Smooth muscle cell of bladder (primary cell): ENCODE measurements at places on chromosomes 11 and 22. TPM values are rescaled to one million over a fixed set of nuclear protein-coding genes. Genes with fewer than 3 reads are reported as not detected.

Gene CHRM1
- total RNA-seq: not detected in 2 replicates

Gene KRTAP5-2
- total RNA-seq: not detected in 2 replicates

Gene HIC2
- total RNA-seq: 2.0 and 2.7 TPM in 2 replicates

Gene SSRP1
- 56.2 and 65.6 TPM in 2 replicates for total RNA-seq

Gene PEX16
- 34.6 and 37.0 TPM in 2 replicates for total RNA-seq

Gene TLCD5
- total RNA-seq: 5.4 and 7.0 TPM in 2 replicates

Gene SYT12
- 0.14 and 0.55 TPM in 2 replicates for total RNA-seq

Gene NPAS4
- total RNA-seq: not detected in 2 replicates

Gene RAC2
- total RNA-seq: 2.4 and 2.8 TPM in 2 replicates

Gene PHF21A
- total RNA-seq: 11.7 and 14.1 TPM in 2 replicates

Gene GAL
- 0.43 TPM in 1 of 2 replicates, not detected in the other for total RNA-seq

Gene MRGPRX3
- not detected in 2 replicates for total RNA-seq

Gene MPZL3
- total RNA-seq: 0.28 TPM in 2 replicates

Gene SLC5A1
- total RNA-seq: not detected in 2 replicates

Gene IGF2
- 1.8 and 7.3 TPM in 2 replicates for total RNA-seq

Gene ABTB2
- 3.1 and 3.8 TPM in 2 replicates for total RNA-seq

Gene CATSPER1
- 0.14 TPM in 1 of 2 replicates, not detected in the other for total RNA-seq

Gene NAALADL1
- total RNA-seq: 23.9 and 27.7 TPM in 2 replicates

Gene CD248
- 60.8 and 63.9 TPM in 2 replicates for total RNA-seq

Gene SLC22A6
- not detected in 2 replicates for total RNA-seq

Gene NFRKB
- 8.7 and 10.9 TPM in 2 replicates for total RNA-seq

Gene MMP13
- total RNA-seq: not detected in 2 replicates

Gene C11orf16
- total RNA-seq: not detected in 2 replicates

Gene SLC22A8
- total RNA-seq: not detected in 2 replicates

Gene ACR
- total RNA-seq: not detected in 2 replicates

Gene OR9I1
- not detected in 2 replicates for total RNA-seq

Gene CYP2D6
- 0.14 and 1.6 TPM in 2 replicates for total RNA-seq

Gene RTN4R
- 0.14 and 0.28 TPM in 2 replicates for total RNA-seq

Gene TSPAN18
- 0.28 TPM in 1 of 2 replicates, not detected in the other for total RNA-seq

Gene PIH1D2
- 1.5 and 1.6 TPM in 2 replicates for total RNA-seq

Gene CRYAB
- 5.1 and 12.7 TPM in 2 replicates for total RNA-seq

Gene PGA5
- not detected in 2 replicates for total RNA-seq

Gene SCARF2
- total RNA-seq: 18.8 and 28.3 TPM in 2 replicates

Gene C11orf87
- total RNA-seq: under 0.01 TPM in 1 of 2 replicates, not detected in the other

Gene RABL2B
- 5.5 and 7.5 TPM in 2 replicates for total RNA-seq

Gene DYNC2H1
- 62.8 and 71.3 TPM in 2 replicates for total RNA-seq

Gene GLYATL1
- total RNA-seq: 0.57 TPM in 1 of 2 replicates, not detected in the other

Gene KDM4D
- 0.37 and 0.43 TPM in 2 replicates for total RNA-seq

Gene DMC1
- 2.7 and 3.1 TPM in 2 replicates for total RNA-seq

Gene HTR3A
- not detected in 2 replicates for total RNA-seq

Gene MS4A3
- total RNA-seq: not detected in 2 replicates

Gene SH3BP1
- 4.7 and 5.7 TPM in 2 replicates for total RNA-seq

Gene RAB3IL1
- 4.3 and 5.9 TPM in 2 replicates for total RNA-seq

Gene PNPLA3
- total RNA-seq: 4.5 and 7.5 TPM in 2 replicates

Gene KCNA4
- total RNA-seq: not detected in 2 replicates

Gene C22orf42
- not detected in 2 replicates for total RNA-seq

Gene SCGB1D2
- total RNA-seq: not detected in 2 replicates

Gene GVQW3
- total RNA-seq: 0.57 and 1.5 TPM in 2 replicates

Gene RTCB
- 133 and 137 TPM in 2 replicates for total RNA-seq

Gene DEPDC7
- 5.3 and 7.4 TPM in 2 replicates for total RNA-seq

Gene ZBTB16
- total RNA-seq: 0.09 and 0.71 TPM in 2 replicates
